Cerebellar nuclear complex (tissue), 1 donor: ENCODE measurements at places on chromosomes 12 and 14.
A peak's percentile ranks its signal among the peaks of the same experiment; 100 is the strongest.

DNA sequence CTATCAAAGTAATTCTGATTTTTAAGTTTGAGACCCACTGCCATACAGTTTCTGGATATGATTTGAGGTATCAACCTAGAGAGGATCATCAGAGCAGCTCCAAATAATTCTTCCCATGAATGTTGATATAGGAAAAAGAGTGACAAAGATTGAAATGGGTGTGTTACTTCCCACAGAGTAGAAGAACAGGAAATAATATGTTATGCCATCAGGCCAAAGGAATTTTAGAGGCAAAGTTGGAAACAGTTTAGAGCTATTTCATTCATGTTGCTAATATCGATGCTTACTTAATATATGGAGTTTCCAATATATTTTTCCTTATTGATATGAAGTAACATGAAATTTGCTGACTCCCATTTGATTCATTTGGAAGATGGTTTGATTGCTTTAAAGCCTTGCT is 8.9 kb upstream of the MSRB3 start:
- DNase-seq = no peak

GRCh38 chr12:40181490-40181889 is 43.3 kb upstream of the LRRK2 start:
- no peak for DNase-seq

GRCh38 chr14:66360366-66360926 is 125.7 kb upstream of the CCDC196 start:
- no peak for DNase-seq

- DNase-seq = no peak
These were observed 183.1 kb downstream of the TMTC3 start for GRCh38 chr12:88325076-88325815.

GRCh38 chr12:126966498-126966897 is 1300.5 kb upstream of the TMEM132C start:
- no peak for DNase-seq

- DNase-seq = no peak
These were observed 620 bp upstream of the NID2 start for GRCh38 chr14:52069307-52070050.

DNA sequence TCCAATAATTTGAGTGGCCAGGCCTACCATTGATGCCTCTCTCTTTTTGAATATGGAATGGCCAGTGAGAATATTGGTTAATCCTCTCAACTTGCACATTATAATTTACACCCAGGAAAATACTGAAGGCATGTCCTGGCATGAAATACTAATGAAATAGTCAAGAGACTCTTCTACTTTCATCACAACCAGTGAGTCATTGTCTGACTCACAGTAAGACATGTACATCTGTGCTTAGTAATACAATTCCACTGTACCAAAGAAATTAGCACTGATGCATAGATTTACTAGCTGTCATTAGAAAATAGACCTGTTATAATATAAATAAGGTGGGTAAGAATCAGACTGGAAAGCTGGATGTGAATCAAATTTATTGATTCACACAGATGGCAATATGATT is 31.6 kb downstream of the KCNC2 start:
- DNase-seq = no peak

GRCh38 chr14:61611880-61612630 is 83.3 kb upstream of the HIF1A start:
- no peak for DNase-seq

DNA sequence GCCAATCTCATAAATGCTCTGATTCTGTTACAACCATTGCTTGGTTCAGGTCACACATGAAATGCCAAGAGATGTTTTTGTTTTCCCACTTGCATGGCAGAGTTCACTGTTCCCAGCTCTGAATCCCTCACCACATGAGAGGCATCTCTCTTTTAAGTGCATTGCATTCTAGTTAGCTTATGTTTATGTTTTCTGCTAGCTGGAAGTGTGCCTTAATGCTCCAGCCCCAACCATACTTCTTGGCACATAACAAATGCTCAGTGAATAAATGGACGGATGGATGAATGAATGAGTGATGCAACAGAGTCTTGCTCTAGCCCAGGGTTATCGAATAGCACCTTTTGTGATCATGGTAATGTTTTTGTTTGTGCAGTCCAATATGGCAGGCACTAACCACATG is 197.3 kb downstream of the PPM1H start:
- DNase-seq = no peak

GRCh38 chr14:87434680-87435079 is 558.3 kb downstream of the GALC start:
- DNase-seq = no peak

DNA sequence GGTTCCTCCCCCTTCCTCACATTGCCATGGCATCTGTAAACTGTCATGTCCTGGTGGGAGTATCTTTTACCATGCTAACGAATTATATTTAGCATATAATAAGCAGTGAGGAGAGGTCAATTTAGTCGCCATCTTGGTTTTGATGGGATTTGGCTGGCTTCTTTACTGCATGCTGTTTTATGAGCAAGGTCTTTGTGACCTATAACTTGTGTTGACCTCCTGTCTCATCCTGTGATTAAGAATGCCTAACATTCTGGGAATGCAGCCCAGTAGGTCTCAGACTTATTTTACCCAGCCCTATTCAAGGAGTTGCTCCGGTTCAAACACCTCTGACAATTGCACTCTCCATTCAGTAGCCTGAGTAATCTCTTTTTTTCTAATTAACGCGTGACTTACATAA is 2.1 kb upstream of the EIF4B start:
- no peak for DNase-seq

- DNase-seq = no peak
These were observed 78.0 kb downstream of the LRRC74A start for GRCh38 chr14:76904100-76904739.

DNA sequence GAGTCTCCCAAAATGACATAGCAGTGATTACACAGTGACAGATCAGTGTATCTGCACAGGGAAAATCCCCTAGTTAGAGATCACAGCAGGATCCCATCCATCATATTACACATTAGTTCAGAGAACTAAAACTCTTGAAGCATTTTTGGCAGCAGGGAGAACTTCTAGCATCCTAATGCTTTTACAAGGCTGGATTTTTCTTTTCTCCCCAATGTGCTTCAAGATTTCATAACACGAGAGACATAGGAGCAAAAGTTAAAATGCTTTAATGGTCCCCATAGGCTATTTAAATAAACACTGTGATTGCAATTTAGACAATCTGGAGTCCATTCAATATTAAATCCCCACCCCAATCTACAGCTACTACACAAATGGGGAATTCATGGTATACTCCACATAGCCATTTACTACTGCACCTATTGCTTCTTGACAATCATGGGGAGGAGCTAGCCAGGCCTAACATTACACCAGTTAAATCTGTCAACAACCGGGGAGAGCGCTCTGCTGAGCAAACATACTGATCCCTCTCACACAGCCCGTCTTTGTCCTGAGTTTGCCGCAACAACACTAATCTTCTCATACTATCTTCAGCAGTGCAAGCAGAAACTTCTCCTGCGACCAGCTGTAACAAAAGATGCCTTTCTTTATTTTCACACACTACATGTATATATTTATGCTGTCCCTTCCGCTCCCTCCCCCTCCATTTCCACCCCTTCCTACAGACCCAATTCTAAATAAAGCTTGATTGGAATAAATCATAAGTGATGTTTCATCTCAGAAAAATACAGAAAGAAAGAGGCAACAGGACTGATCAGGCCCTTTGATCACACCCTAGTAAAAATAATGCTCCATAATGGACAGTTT is 120.3 kb upstream of the SOX5 start:
- DNase-seq = no peak

DNA sequence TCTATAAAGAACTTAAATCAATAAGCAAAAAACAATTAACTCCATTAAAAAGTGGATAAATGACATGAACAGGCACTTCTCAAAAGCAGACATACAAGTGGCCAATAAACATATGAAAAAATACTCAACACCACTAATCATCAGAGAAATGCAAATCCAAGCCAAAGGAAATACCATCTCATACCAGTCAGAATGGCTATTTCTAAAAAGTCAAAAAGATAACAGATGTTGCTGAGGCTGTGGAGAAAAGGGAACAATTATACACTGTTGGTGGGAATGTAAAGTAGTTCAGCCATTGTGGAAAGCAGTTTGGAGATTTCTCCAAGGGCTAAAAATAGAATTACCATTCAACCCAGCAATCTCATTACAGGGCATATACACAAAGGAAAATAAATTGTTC is 234.5 kb upstream of the PLXNC1 start:
- no peak for DNase-seq

GRCh38 chr14:66758031-66758613 is 250.2 kb downstream of the GPHN start:
- no peak for DNase-seq

- no peak for DNase-seq
These were observed 10.2 kb downstream of the GNG2 start for GRCh38 chr14:51870606-51871005.

GRCh38 chr14:60242429-60242828 is 6.6 kb upstream of the PPM1A start:
- no peak for DNase-seq

DNA sequence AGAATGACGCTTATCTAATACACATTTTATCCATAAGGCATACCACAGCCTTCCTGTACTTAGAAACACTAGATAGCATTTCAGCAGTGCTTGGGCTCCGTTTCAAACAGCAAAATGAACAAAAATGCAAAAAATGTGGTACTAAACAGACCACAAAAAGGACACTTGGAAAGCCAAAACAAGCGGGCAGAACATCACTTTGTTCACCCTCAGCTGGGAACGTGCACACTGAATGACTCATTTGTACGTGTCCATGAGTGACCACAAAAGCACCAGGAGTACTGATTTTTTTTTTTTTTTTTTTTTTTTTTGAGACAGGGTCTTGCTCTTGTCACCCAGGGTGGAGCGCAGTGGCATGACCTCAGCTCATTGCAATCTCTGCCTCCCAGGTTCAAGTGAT is 8.9 kb upstream of the FOXN3 start:
- DNase-seq = no peak

DNA sequence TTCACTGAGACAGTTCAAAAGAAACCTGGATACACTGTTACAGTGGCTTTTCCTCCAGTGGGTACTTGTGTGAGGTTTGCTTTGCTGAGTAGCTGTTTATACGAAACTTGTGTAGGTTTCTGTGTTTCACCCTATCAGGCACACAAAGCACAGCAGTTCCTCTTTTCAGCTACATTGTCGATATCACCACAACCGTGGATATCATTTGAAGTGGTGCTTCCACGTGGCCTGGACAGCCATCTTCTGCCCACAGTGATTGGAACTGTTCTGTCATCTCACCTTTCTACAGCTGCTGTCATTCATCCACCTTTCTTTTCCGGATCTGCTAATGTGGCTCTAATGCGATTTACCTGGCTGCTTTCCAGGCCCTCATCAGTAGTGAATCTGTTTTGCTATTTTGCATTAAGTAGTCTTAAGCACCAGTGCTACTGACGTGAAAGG is 368.8 kb downstream of the SYT1 start:
- no peak for DNase-seq

GRCh38 chr14:72616294-72616693 is 277.6 kb downstream of the DPF3 start:
- no peak for DNase-seq

GRCh38 chr14:53127151-53127550 is 26.0 kb downstream of the DDHD1 start:
- no peak for DNase-seq

DNA sequence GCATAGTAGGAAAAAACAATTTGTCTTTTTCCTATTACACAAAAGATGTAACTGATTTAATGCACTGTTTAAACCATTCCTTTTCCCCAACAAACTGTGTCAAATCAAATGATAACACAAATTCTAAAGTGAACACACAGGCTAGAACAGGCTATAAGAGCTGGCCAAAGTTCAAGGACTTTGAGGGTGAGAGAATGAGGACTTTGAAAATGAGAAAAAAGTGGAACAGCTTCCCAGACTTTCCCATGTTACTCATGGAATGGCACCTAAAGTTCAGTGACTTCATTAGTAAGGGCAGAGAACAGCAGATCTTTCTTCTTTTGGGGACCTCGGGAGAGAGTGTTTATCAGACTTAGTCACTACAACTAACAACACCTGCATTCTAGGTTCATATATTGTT is 22.6 kb downstream of the TMEM253 start:
- DNase-seq = no peak

GRCh38 chr14:26984311-26985177 is 386.7 kb upstream of the NOVA1 start:
- peak; percentile 25 for DNase-seq

DNA sequence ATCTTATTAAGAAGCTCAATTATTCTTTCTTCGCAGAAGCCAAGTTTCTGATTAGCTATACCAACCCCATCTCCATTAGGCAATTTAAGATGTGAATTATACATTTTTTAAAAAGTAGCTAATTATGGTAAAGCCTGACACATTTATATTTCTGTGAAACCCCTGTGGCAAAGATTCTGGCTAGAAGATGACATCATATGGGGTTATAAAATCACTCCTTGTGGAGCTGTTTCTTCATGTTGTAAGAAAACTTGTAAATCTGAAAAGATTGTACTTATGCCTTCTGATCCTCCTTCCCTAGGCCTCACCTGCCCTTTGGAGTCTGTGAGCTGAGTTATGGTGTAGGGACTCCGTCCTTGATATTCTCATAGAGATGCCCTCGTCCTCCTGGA is 78.1 kb downstream of the CHST11 start:
- DNase-seq = no peak

DNA sequence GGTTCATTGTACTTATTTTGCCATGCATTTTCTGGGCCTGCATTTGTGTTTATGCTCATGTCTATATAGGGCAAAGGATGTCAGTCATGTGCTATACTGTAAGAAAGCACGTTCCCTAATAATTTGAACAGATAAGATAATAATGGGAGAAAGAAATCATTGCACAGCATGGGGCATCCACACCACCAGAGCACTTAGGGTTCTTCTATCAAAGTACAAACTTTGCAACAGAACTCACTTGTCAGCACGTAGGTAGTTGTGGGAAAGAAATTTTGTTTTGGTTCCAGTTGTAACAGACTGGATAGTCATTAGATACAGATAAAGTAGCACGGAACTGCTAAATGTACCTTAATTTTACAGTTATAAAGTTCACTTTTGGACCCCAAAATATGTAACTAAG is 10.1 kb downstream of the PPP1CC start:
- no peak for DNase-seq

DNA sequence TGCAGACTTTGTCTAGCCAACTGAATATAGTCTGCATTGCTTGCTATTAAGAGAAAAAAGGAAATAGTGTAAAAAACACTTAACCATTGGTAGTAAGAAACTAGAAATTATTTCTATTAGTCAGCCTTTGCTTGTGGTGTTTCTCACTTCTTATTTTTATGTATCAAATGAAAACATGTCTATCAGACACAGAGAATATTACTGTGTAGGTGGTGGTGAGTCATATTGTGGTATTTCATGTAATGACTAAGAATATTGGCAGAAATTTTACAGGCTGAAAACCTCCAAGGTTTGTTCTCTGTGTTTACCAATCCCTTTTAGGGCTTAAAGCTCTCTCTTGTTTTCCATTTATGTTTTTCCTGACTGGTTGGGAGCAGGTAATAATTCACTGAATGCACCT is 87.2 kb downstream of the DAAM1 start:
- no peak for DNase-seq

GRCh38 chr14:68203871-68204270 is 384.3 kb downstream of the RAD51B start:
- DNase-seq = no peak
